ENCODE measurements at places on chromosomes 5 and 9.

GRCh38 chr5:72584466-72584865 is 77.3 kb upstream of the ZNF366 start:
- no peak for DNase-seq

GRCh38 chr9:110687497-110687896 is 18.9 kb downstream of the MUSK start:
- DNase-seq: no peak

DNA sequence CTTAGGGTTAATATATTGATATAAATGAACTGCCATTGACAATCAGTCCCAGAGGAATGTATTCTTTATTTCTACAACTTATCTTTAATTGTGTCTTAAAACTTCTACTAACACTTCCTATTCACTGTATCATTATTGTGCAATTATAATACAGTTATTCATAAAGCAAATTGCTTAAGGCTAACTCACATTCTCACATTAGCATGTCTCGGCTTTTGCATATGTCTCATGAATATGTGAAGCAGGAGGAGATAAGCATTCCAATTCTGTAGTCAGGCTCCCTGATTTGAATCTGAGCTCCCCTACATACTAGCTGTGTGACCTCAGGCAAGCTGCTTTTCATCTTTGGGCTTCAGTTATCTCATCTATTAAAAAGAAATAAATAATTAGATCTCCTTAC is 45.4 kb downstream of the PLGRKT start:
- no peak for DNase-seq

- no peak for DNase-seq
These were observed 444.7 kb downstream of the ANXA1 start for GRCh38 chr9:73596321-73596720.

- no peak for DNase-seq
These were observed 744 bp upstream of the PPP2CA start for GRCh38 chr5:134226441-134227192.

DNA sequence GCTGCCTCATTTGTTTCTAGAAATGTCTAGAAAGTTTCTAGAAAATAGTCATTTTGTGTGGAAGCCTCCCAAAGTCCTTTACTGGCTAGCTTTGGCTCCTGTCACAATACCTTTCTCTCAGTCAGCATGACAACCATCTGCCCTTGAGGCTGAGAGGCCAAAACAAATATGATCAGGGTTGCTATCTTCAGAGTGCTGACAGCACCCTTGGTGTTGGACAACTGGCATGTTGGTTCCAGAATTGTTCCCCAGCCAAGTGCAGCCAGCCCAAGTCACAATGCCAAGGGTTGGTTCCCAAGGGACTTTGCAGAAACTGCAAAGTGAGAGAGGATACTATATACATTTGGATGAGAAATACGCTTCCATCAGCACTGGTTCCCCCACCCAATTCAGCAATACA is 140.9 kb upstream of the GAS1 start:
- no peak for DNase-seq

- no peak for DNase-seq
These were observed 29.7 kb upstream of the EFNA5 start for GRCh38 chr5:107700481-107700880.

GRCh38 chr5:87776785-87777184 is 364.1 kb upstream of the CCNH start:
- no peak for DNase-seq

DNA sequence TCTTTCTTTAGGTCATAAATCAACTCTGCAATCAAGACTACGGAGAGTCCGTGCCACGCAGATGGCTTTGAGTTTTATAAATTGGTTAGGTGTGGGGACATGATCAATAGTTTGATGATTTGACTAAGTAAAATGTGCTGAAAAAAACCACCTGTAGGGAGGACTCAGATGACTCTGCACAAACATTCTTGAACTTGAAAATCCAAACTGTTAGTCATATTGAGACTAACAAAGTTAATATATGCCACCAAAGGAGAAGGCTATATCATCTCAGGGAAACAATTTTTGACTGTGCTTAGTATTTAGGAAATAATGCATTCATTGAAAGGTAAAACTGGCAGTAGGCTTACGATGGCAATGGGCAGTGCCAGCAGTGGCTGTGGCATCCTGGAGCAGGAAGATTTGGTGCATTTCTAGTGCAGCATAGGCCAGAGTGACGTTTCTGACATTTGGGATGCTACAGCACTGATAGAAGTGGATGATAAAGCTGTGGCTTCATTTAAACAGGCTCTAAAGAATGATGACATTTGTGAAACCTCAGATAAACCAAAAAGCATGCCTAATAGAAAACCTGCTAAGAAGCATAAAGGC is 291.1 kb downstream of the MLLT3 start:
- no peak for DNase-seq

Measured in stimulated activated CD4-positive, alpha-beta T cell treated with anti-CD3 and anti-CD28 coated beads, Interleukin-15, amount 100 ng/mL, for 1 hour (primary cell).